Right cardiac atrium (tissue), 5 donors: ENCODE measurements at places on chromosomes 6 and 20. TPM values are rescaled to one million over a fixed set of nuclear protein-coding genes. Genes with fewer than 3 reads are reported as not detected.

BMP2 gene
- total RNA-seq: 2.7 TPM

FUT9 gene
- not detected for total RNA-seq

DNA sequence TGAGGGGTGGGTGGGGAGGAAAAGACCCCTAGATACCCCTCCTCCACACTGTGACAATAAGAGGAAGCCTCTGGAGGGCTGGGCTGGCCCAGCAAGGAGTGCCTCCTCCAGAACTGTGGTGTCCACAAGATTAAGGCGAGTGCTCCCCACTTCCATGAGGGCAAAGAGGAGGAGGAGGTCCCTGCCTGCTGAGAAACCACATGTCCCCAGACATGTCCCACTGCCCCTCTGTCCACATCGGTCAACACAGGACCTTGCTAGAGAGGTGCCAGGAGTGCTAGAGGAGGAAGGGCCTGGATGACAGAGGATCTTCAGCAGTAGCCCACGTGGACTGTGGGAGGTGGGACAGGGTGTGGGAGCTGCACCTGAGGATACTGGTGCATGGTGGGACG, 3.1 kb downstream of the RAET1G start:
- no peak for DNase-seq

DNA sequence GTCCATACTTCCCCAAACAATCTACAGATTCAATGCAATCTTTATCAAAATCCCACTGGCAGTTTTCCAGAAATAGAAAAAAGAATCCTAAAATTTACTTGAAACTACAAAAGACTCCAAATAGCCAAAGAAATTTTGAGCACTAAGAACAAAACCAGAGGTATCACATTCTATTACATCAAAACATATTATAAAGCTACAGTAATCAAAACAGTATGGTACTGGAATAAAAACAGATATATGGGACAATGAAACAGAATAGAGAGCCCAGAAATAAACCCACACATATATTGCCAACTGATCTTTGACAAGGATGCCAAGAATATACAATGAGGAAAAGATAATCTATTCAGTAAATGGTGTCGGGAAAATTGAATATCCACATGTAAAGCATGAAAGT, 46.0 kb upstream of the FBXO30 start:
- DNase-seq: no peak

DNA sequence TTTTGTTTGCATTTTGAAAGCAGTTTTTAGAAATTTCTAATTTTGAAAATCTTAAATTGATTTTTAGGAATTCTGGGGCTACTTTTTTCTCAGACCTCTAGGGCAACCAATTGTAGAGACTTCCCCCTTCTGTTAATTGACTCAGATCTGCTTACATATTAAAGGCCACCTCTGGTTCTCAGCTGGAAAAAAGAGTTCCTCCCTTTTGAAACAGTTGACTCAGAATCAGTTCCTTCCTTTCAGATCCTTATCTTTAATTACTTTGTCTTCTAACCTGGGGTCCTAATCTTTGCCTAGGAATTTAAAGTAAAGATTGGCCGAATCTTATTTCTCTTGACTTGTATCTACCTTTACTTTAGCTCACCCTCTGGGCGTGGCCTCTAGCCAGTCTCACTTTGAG, 146.8 kb downstream of the LAMA2 start:
- DNase-seq: no peak

DNA sequence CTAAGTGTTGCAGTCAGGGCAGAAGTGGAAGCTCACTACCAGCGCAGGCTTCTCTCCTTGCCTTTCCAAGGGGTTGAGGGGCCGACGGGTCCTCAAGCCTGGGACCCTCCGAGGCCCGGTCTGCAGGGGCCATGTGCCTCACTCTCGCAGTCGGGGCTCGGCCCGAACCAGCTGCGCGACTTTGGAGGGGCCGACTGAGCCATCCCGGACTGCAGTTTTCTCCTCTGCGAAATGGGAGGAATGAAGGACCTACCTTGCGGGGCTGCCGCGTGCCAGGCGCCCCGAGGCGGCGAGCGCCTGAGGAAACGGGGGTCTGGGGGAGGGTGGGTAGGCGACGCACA, 5.6 kb downstream of the LZTS3 start:
- no peak for DNase-seq

DNA sequence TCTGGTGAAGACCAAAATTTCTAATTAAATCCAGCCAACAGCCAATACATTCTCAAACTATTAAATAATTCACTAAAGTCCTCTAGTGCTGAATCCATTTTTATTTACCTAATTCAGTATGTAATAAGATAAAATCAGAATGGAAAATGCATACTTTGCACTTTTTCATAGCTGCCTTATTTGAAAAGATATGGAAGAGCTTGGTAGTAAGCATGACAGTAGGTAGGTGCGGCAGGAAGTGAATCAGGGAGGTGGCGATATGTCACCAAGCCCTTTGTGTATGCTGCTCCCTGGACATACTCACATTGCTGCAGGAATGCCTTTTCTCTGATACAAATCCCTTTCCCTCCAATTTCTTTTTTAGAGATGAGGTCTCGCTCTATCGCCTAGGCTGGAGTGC, 10.2 kb upstream of the TGM3 start:
- no peak for DNase-seq

- DNase-seq: no peak
Observed at GRCh38 chr20:9269280-9269971, 200.5 kb downstream of the PLCB4 start.

DNA sequence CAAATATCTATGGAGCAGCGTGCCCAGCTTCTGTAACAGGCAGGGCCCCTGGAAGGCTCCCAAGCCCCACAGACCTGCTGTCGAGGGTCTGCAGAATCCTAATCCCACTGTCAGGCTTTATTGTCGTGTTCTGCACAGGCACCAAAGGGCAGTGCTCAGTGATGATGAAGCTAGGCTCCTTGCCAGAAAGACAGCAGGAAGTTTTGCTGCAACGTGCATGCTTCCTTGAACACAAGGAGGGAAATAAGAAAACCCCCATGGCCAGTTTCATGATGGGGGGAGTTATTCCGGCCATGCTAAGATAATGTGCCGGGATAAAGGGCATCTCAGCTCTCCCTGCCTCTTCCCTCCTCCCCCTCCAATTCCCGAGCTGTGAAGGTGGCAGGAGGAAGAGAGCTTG, 109.4 kb upstream of the KCNG1 start:
- DNase-seq: no peak

DNA sequence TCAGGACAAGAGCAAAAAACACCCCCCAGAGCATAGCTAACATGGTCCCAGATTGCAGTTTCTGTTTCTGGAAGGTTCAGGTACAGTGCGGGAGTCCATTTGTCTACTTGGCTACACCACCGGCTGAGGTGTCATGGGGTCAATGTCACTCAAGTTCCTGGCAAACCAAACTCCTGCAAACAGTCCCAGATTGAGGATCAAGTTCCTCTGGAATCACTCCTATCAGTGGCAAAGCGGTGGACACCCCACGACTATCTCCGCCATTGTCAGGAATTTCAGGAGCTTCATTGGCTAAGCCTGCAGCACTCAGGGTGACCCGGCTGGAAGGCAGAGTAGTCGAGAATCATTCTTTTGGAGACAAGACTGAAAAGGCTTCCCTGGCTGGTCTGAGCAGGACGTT, 41.8 kb downstream of the SLC22A1 start:
- no peak for DNase-seq

PPIL6 gene
- 6.8 TPM for total RNA-seq
